Daoy (cell line): ENCODE measurements at places on chromosomes 5 and 9.
A peak's percentile ranks its signal among the peaks of the same experiment; 100 is the strongest.

DNA sequence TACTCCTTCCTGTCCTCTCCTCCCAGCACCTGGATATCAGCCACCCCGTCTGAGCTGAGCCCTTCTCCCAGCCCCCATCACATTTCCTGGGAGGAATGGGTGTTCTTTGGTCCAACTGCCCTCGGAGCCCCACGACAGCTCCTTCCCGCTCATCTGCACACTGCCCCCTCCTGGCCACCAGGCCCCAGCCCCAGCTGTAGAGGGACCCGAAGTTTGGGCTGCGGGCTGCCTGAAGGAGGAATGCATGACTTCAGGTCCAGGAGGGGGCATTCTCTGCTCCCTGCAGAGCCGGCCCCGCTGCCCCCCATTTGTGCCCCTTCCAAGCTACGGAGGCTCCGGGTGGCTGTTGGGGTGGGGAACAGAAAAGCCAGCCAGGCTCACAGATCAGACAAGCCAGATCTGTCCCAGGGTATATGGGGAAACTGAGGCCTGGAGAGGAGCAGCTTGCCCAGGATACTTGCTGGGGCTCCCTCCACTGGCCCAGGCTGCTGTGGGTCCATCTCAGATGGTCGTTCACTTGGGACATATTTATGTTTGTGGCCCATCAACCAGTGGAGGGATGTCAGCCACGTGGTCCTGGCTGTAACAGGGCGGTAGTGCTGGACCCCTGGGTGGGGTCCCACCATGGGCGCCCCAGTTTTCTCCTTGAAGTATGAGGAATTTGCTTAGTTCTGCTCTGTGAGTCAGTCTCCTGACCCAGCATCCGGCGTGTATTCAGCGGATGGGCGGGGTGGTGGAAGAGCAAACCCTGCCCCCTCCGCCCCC lies 33.1 kb downstream of the DAB2IP start:
- peak; percentile 58 for DNase-seq

DNA sequence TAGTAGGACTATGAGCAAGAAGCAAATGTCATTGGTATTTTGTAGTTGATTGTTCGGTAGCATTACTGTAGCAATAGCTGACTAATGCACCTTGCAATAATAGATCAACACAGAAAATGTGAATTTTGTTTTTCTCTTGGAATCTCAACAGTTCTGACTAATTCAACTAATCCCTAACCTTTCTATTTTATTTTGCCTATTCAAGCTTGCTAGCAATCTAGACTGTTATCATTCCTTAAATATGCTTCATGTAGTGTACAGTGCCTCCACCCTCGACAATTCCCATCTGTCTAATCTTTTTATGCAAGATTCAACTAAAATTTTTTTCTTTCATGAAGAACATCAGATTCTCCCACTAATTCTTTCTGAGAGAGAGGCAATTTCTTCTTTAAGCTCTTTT lies 570.6 kb downstream of the PDE4D start:
- no peak for DNase-seq

DNA sequence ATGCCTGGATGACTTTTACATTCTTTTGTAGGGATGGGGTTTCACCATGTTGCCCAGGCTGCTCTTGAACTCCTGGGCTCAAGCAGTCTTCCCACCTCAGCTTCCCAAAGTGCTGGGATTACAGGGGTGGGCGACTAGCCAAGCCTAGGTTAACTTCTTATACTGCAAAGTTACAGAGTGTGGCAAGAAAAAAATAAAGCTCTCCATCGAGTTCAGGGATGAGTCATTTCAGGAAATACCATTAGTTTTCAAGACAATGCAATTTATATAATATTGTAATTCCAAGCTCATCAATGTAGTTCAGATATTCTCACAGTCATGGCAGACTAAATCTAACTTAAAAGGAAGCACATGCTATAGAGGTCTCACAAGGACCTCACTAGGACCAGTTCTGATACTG lies 11.5 kb upstream of the ABO start:
- DNase-seq: no peak

DNA sequence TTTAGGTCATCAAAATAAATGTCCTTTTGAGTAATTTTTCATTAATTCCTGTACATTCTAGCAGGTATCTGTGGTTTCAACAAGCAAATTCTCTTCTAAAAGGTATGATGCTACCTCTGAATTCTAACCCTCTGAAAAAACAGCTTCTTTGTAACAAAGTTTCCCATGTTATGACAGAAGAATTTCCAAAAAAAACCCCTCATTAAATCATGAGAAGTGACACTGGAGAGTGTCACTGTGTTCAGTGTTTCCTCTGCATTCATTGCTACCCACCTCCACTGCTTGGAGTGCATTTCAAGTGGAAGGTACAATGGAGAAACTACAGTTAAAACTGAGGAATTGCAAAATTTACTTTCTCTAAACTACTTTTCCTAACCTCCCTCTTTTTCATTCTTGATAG lies 10.1 kb downstream of the CDKN2A start:
- DNase-seq: no peak

DNA sequence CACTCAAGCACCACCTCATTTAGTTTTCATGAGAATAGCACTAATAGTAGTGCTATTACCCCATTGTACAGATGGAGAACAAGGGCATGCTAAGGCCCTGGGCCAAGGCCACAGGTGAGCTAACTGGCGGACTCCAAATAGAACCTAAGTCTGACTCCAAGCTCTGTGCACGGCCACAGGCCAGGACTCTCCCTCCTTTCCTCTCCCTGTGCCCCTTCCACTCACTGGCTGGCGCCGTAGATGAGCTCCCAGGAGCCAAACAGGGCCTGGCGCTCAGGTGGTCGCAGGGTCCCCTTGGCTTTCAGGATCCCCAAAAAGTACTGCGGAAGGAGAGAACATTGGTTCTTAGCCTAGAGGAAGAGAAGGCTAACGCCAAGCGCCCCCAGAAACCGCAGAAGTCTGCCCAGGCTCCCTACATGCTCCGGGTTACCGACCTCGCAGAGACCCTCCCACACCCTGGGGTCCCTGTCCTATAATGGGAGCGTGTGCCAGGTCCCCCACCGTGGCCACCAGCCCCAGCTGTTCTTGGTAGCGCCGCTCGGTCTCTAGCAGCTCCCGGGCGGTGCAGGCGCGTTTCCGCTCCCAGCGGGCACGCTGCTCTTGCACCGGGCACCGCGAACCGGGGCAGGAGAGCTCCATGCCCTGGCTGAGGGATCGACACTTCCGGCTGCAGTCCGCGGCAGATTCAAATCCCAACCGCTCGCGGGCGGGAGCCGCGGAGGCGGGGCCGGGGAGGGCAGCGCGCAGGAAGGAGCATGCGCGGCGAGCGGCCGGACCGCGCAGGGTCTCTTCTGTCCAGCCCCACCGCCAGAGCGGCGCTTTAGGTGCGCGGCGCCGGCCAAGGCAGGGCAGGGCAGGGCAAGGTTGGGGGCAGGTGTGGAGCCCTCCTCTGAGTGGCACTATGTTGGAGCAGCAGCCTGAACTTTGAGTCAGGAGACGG lies at the start of gene ARHGEF39:
TSS of gene ARHGEF39 (minus strand) at position 665 of the 940 bp plus-strand sequence. CDS start at position 639, 26 bp downstream.
- DNase-seq: peak; percentile 94

- peak; percentile 99 for DNase-seq
Observed at GRCh38 chr5:172770675-172771438, at the start of gene DUSP1. TSS of gene DUSP1 (minus strand) at chr5:172771195. CDS start at chr5:172770952, 243 bp downstream.

- DNase-seq: no peak
Observed at GRCh38 chr5:138662599-138662998, 87.4 kb upstream of the HSPA9 start.
